ENCODE measurements at places on chromosomes 6 and 20.
A peak's percentile ranks its signal among the peaks of the same experiment; 100 is the strongest.

DNA sequence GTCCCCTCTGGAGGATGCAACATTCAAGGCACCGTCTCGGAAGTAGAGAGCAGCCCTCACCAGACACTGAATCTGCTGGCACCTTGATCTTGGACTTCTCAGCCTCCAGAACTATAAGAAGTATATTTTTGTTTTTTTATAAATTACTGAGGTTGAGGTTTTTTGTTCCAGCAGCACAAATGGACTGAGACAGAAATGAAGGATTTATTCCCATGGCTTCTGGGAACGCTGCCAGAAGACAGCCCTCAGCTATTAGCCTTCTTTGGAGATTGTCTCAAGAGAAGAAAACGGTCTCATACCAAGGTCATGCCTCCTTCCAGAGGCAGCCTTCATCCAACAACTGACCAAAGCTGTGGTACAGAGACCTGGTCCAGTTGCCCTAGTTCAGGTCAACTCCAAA is 85.4 kb downstream of the CHMP4B start:
- DNase-seq, result no peak

- DNase-seq, result no peak
Measured at GRCh38 chr6:138596591-138596990, 97.3 kb upstream of the NHSL1 start.

- no peak for DNase-seq
Measured at GRCh38 chr6:79076160-79076559, 1.9 kb downstream of the PHIP start.

GRCh38 chr6:120826253-120826652 is 508.0 kb downstream of the TBC1D32 start:
- DNase-seq, result peak; percentile 65

- DNase-seq, result no peak
Measured at GRCh38 chr6:151806757-151807512, 547 bp upstream of the ESR1 start.

DNA sequence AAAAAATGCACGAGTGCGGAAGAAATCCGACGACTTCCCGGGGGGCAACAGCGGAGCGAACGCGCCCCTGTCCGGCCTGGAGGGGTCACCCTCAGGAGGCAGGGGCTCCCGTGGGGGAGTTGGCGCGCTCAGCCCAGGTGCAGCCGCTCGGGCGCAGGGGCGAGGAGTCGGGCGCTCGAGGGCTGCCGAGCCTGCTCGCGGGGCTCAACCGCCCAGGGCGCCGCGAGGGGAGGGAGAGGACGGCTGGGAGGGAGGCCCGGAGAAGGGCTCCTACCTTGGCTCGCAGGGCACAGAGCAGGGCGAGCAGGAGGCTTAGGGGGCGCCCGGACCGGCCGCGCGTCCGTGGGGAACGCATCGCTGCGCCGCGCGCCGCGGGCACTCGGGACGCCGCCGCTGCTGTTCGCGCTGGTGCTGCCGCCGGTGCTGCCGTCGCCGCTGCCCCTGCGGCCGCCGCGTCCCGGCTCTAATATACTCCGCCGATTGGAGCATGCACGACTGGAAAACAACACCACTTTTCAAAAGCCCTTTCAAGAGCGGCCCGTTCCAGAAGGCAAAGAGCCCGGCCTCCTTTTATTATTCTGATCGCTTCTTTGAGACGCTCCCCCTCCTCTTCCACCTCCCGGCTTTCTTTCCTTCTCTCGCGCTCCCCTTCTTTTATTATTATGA is 490 bp downstream of the JAG1 start:
- no peak for DNase-seq
